Tibial nerve (tissue), 4 donors: ENCODE measurements at places on chromosomes 13 and 19. TPM values are rescaled to one million over a fixed set of nuclear protein-coding genes. Genes with fewer than 3 reads are reported as not detected.

Gene KLK13
- total RNA-seq, result not detected

DNA sequence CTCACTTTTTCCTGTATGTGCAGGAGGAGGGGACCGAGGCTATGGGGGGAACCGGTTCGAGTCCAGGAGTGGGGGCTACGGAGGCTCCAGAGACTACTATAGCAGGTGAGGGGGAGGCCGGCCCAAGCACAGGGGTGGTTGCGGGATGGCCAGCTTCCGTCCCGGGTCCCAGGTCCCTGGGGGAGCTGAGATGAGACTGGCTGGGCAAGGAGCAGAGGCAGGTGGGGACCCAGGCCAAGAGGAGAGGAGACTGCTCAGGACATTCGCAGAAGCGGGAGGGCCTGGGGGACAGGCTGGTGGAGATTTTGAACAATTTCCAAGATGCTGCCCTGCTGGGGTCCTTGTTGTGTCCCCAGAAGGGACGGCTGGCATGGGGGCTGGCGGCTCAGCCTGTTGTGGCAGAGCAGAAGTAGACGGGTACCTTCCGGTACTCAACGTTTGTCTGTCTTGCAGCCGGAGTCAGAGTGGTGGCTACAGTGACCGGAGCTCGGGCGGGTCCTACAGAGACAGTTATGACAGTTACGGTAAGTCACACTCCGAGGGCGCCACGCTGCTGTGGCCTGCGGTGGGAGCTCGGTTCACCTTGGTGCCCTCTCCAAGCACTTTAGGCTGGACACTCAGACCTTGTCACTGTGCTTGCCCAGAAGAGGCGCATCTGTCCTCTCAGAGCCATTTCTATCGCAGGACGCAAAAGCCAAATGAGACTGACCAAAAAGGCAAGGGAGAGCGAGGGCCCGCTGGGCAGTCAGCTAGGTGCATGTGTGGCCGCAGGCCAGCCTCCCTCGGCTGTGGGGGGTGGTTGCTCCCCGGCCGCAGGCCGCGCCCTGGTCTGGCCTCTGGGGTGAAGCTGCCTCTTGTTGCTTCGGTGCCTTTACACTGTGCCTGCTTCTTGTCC, 2.6 kb downstream of the CIRBP start:
- DNase-seq, result no peak

DNA sequence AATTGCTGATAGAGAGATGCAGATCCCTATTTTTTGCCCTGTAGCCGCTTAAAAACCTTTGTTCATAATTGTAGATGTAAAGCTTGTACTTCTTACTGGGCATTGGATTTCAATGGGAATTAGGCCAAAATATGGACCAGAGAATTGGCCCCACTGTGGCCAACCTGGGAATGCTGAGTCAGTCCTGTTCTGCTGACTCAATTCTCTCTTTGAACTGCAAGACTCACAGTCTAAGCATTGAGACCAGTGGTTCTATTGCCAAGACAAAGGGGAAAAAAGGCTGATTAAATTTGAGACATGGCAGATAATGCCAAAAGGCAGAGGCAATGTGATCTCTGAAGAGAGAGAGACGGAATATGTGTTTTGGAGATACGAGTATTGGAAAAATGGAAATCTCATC, 72.5 kb upstream of the UBL3 start:
- DNase-seq, result no peak

- DNase-seq, result no peak
These were observed 308.4 kb downstream of the SHISA2 start for GRCh38 chr13:25743421-25743820.

DNA sequence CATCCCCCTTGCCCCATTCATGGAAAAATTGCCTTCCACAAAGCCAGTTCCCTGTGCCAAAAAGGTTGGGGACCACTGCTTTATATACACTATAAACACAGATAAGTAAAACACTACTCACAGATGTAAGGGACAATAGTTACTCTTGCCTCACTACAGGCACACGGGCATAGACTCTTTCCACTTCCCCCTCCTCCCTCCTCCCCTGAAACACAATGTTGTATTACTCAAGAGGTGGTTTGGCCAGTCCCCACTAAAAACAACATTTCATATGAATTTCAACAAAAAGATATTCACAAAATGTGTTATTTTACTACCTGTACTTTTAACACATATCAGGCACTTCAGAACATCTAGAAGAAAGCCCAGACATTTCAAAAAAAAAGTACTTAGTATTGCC, 45.1 kb downstream of the EPSTI1 start:
- DNase-seq, result no peak

GRCh38 chr19:2042485-2043250, 8.4 kb downstream of the MKNK2 start:
- no peak for DNase-seq

Gene CCL25
- not detected for total RNA-seq

GRCh38 chr13:109945206-109945960, 159.0 kb upstream of the IRS2 start:
- DNase-seq, result no peak

DNA sequence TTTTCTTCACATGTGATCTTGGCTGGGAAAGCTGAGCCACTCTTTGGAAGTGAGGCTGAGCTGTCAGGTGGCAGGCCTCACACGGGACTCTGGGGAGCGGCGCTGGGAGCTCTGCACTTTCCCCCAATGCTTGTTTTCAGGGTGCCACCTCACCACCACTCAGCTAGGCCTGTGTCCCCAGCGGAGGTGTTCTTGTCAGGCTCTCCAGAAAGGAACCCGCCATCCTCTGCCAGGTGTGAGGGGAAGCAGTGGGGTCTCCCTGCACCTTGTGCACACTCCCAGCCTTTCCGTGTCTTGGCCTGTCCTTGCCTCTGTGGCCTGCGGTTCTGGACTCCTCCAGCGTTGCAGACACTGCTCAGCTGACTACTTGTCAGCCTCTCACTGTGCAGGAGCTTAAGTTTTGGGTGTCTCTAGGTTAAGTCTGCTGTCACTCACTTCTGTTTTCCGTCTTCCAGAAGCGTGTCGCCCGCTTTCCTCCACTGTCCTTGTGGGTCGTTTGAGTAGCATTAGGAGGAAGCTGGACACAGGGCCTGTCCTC, 51.9 kb downstream of the GGACT start:
- DNase-seq, result no peak

- DNase-seq, result no peak
These were observed 66.7 kb downstream of the FRY start for GRCh38 chr13:32098272-32098671.

Gene NXNL1
- 0.44 TPM for total RNA-seq

Gene HRC
- total RNA-seq, result 0.60 TPM

- no peak for DNase-seq
These were observed 5.0 kb upstream of the TEX29 start for GRCh38 chr13:111315347-111315995.

GRCh38 chr13:76795701-76796695, 90.2 kb downstream of the KCTD12 start:
- no peak for DNase-seq

Gene ZNF534
- 8.4 TPM for total RNA-seq

GRCh38 chr19:32580901-32581704, at the start of gene PDCD5:
Gene PDCD5, plus strand, starts transcription at chr19:32581190. Its CDS starts 72 bp downstream, at chr19:32581262.
- DNase-seq, result peak; percentile 90

Gene ZNF865
- 15.0 TPM for total RNA-seq

Gene CASP14
- not detected for total RNA-seq

- no peak for DNase-seq
These were observed 16.7 kb downstream of the ZIC2 start for GRCh38 chr13:99998261-99998660.

DNA sequence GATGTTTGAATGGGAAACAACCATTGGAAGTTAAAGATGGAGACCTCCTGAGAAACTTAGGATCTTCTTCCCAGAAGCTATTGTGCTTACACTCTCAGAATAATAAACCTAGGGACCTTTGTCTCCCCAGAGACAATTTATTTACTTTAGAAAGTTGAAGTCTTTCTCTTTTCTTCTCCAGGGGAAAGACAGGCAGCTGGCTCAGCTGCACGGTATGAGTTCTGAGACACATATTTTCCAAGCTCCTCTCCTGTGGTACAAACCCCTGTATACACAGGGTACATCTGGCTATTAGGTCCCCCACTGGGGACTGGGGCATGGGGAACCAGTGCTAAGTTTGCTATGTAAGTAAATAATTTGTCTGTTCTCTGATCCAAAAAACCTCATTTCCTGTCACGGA, 67.5 kb upstream of the POSTN start:
- no peak for DNase-seq

DNA sequence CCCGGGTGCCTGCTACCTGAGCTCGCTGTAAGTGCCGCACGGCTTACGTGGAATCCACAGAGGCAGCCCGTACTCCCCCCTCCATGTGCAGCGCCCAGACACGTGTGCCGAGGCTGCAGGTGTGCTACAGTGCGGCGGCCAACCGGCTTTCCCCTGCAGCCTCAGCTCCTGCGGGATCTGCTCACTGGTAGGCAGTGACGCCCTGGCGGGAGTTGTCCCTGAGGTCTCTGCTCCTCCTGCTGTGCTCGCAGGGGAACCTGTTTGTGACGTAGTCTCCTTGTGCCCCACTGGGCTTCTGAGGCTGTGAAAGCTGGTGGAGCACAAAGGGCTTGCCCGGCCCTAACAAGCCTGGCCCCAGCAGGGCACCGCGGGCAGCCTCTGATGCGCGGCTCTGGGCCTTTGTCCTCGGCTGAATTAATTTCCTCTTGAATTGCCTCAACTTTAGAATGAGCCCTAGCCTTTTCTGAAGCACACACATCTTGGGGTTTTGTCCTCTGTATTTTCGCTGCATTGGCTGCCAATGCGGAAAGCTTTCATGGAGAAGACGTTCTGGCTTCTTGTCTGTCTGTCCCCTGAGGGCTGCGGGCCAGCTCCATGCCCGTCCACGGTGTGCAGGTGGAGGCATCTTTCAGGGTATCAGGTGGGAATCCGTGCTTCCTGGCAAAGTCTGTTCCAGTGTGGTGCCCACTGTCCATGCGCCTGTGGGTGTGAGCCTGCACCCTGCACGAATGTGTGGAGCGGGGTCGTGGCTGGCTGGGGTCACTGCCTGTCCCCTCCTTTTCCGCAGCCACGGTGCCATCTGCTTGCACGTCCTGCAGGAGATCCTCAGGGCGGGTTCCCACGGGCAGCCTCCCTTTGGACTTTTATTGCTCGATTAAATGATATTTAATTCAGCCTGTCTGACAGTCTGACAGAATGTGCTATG, 77.3 kb upstream of the MCF2L start:
- no peak for DNase-seq

DNA sequence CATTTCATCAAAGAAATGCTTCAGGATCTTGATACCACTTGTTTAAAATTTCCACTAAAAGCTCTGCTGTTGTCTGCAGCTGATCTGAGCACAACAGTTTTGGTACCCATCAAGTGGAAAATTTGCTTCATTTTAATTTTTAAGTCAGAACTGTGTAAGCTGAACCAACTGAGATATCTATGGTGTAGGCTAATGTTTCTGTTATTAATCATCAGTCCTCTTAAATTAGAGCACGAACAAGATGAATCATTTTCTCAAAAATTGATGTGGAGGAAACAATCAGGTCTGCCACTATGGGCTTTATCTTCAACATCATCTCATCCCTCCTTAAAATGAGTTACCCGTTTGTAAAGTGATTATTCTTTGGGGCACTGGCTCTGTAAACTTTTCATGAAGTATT, 221.5 kb upstream of the NBEA start:
- DNase-seq, result no peak

Gene FBXL12
- 26.2 TPM for total RNA-seq

DNA sequence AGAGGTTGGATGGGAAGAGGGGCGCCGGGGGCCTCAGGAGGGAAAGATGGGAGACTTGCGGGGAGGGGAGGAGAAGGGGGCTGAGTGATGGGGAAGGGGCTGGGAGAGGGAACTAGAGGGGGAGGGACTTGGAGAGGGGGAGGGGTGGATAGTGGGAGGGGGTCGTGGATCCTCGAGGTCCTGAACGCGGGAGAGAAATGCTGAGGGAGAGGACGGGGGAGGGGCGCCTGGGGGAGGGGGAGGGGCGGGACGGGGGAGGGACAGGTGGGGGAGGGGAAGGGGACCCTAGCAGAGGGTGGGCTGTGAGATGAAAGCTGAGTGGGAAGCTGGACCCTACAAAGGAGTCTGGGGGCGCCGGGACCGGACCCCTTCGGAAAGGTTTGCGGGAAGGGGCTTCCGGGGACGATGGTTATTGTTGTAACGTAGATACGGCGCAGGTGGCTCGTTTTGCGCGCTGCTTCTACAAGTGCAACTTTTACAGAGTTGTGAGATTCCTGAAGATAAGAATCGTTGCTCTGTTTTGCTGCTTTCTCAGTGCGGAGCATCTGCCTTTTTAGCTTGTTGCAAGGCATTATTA, 418 bp downstream of the ZNF444 start:
- DNase-seq, result no peak

DNA sequence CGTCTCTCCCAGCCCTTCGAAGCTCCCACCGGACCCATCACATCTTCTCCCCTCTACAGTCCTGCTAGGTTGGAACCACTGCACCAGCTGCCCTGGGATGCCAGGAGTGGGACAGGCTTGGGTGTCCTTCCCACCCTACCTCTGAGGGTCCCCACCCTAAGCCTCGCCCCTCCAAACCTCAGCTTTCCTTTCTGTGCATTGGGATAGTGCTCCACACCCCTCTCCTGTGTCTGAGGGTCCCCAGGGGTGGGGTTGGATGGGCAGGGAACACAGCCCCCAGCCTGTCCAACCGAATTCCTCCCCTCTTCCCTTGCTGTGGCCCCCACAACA, 1.9 kb upstream of the BCL3 start:
- no peak for DNase-seq

DNA sequence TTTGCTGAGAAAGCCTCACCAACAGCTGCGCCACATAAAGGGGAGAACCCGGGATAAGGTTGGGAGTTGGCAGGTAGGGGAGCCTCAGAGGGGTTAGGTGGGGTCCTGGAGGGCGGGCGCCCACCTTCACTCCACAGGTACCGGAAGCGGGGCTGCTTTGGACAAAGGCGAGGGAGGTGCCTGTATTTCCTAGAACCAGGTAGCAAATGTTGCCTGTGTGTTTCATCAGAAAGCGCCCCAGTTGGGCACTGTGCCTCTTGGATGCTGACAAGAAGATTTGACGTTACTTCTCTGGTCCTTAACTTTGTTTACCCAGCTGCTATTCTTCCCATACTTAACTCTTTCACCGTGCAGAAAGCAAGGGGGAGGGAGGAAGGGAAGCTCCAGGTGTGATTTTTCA, 278.9 kb downstream of the ZNF536 start:
- no peak for DNase-seq

Gene NKPD1
- total RNA-seq, result not detected

Gene SERTM1
- 0.21 TPM for total RNA-seq

DNA sequence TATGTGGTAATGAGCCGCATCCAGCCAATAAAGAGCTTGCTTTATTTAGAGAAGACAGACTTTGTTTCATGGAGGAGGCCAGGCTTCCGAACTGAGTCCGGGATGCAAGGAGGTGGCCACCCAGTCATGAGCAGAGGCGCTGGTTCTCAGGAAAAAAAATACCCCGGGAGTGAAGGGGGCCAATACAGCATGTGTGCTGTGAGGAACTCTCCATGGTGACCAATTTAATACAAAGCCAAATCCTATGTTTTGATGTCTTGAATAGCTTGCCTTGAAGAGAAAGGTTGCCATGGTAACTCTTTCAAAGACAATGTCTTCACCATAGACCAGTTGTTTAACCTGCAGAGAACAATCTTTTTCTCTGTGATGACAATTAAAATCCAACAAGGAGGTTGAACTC, 43.4 kb upstream of the PDCD5 start:
- no peak for DNase-seq

- peak; percentile 11 for DNase-seq
These were observed 17.6 kb downstream of the CEBPG start for GRCh38 chr19:33390908-33391630.

GRCh38 chr13:34108410-34108809, 290.5 kb downstream of the RFC3 start:
- no peak for DNase-seq

GRCh38 chr13:74251778-74252519, 117.7 kb upstream of the KLF12 start:
- no peak for DNase-seq

Gene FFAR1
- total RNA-seq, result not detected
